ENCODE measurements at places on chromosomes 3 and 15.
A peak's percentile ranks its signal among the peaks of the same experiment; 100 is the strongest.

DNA sequence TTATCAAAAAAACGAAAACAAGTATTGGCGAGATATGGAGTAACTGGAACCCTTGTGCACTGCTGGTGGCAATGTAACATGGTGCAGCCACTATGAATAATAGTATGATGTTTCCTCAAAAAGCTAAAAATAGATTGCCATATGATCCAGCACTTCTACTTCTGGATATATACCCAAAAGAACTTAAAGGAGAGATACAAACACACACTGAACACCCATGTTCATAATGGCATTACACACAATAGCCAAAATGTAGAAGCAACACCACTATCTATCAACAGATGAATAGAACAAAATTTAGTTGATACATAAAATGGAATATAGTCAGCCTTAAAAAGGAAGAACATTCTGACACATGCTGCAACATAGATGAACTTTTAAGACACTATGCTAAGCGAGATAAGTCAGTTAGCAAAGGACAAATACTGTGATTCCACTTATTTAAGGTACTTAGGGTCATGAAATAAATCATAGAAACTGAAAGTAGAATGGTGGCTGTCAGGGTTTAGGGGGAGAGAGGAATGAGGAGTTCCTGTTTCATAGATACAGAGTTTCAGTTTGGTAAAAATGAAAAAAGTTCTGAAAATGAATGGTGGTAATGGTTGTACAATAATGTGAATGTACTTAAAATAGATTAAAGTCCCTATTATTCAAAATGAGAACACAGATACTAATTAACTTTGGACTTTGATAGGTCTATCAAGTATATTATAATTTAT lies 59.4 kb upstream of the IMPG2 start:
- no peak for DNase-seq

DNA sequence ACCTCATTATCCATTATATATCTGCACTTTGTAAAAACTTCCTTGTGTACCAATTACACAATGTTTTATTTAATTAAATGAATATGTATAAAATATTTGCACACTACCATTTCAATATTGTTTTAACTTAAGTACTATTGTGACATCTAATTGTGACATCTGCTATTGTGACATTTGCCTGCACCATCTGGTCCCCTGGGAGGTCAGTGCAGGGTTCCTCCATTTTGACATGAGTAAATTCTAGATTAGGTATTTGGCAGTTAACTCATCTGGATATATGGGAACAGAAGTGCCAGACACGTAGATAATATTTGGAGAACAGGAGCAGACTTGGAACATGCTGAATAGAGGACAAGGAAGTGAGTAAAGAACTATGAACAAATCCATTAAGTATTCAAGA lies 332.1 kb downstream of the VGLL3 start:
- DNase-seq, result no peak

GRCh38 chr3:52242039-52242438 lies 3.1 kb upstream of the TWF2 start:
- no peak for DNase-seq

- no peak for DNase-seq
These were observed 35.8 kb downstream of the MGLL start for GRCh38 chr3:127786353-127787070.

DNA sequence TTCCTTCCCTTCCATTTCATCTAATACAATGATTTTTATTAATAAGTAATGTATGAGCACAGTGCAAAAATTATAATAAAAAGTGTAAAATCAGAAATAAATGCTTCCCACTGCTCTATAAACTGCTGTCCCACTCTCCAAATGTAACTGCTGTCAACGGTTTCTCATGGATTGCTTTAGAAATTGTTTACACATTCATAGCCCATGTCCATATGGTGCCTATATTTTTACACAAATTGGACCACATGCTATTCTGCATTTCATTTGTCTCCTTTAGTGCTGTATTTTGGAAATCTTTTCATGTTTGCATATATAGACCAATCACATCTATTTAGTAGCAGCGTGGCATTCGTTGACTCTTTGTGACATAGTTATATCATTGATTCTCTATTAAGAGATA lies 164.7 kb upstream of the SLCO3A1 start:
- no peak for DNase-seq

- DNase-seq, result no peak
These were observed 39.8 kb downstream of the PCSK6 start for GRCh38 chr15:101449471-101450402.

DNA sequence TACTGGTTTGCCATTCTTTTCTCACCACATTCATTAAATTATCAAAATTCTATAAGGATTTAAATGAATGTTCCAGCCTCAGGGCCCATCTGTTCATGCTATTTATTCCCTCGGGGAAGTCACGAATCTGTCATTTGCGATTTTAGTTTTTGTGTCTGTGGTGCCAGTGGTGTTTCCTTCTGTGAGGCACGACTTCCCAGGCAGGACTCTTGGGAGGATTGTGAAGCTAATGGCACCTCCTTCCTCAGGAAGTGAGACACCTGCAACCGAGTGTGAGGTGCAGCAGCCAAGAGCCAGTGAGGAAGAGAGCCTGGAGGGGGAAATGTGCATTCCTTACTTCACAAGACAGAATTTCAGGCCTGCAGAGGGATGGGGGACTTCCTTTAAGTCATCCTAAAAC lies 24.1 kb downstream of the SV2B start:
- DNase-seq, result no peak

DNA sequence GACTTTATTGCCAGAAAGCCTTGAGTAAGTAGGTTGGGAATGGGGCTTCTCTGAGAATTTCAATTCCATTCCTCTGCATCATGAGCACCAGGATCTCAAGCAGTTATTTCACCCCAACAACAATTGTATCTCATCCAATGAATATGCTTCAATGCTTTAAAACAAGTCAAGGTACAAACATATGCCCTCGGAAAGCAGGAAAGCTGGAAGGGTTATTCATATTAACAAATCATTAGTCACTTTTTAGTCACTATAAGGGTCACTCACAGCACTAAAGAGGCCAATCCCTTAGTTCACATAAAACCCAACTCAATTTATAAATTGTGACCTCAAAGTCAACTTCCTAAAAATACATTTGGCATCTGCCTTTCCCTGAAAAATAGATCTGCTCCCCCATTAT lies 16.2 kb downstream of the MB21D2 start:
- peak; percentile 87 for DNase-seq

DNA sequence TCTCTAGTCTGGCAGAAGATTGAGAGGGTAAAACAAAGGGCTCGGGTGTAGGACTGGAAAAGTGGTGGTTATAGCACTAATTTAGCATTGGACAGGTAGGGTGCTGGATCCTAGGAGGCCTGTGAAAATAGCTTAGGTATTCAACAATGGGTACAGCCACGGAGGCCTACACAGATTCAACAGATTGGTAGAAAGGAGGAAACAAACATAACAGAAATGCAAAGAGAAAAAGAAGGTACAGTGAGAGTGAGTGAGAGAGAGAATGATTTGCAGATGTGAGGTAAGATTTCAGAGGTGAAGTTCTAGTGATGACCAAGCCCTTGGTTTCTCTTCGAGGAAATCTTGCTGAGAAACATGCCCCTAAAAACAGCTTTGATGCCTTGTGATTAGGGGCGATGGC lies 37.9 kb downstream of the ADIPOQ start:
- DNase-seq, result no peak

- DNase-seq, result no peak
These were observed 1427.6 kb downstream of the ZPLD1 start for GRCh38 chr3:103862415-103862814.

DNA sequence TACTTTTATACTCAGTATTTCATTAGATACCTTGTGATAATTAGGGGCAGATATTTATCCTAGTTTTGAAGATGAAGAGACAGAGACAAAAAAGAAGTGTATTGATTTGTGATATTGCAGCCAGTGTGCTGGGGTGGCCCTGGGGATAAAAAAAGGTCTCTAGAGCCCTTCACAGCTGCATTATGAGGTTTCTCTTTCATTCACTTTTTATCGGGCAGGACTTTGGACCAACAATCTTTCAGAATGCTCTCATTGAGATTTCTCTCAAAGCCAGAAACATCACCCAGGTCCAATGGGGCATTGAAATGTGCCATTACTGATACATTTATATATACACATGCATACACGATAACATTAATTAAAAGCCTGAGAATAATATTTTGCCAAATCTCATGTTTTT lies 20.5 kb upstream of the SELENOT start:
- DNase-seq, result no peak

GRCh38 chr15:100350434-100351226 lies 8.9 kb upstream of the ADAMTS17 start:
- no peak for DNase-seq

- DNase-seq, result no peak
These were observed 588 bp upstream of the VIPR1 start for GRCh38 chr3:42501681-42502428.

- no peak for DNase-seq
These were observed 14.6 kb downstream of the HDAC11 start for GRCh38 chr3:13494463-13495350.

GRCh38 chr3:134625885-134626741 lies 24.7 kb downstream of the KY start:
- no peak for DNase-seq

DNA sequence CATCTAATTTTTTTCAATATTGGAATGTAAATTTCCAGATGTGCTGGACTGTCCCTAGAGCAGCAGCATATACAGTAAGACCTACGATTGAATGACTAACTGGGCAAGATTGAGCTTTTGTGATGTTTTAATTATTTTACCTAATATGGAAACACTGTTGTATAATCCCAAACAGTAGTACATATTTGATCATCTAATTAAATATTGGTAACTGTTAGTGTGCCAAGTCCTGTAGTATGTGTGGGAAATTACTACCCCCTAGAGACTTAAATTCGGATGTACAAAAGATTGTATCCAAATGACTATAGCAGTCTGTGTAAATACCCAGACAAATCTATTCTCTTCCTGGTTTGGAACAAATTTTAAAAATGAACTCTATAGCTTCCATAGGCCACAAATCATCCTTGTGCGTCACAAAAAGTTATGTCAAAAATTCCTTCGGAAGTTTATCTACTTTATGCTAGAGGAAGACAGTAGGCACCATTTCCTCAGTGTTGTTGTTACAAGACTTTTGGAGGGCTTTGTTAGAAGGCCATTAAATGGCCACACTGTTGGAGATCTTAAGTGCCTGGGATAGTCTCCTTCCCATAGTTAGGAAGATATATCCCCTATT lies 41.6 kb downstream of the NKIRAS1 start:
- no peak for DNase-seq

DNA sequence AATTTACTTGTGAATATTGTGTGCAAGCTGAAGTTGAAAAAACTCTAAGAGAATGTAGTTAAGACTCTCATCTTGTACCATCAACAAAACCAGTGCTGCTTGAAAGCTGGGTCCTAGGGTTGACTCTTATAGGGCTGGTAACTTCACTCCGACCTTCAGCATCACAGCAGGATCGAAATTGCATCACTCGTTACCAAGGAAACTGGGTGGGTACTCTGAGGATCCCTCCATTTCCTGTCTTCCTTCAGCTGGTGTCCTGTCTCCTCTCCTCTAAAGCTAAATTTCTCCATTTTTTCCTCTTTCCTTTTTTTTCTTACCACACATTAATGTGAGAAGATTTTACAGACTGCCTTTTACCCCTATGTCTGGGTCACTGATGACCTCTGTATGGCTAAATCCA lies 3.0 kb upstream of the APH1B start:
- DNase-seq, result no peak

DNA sequence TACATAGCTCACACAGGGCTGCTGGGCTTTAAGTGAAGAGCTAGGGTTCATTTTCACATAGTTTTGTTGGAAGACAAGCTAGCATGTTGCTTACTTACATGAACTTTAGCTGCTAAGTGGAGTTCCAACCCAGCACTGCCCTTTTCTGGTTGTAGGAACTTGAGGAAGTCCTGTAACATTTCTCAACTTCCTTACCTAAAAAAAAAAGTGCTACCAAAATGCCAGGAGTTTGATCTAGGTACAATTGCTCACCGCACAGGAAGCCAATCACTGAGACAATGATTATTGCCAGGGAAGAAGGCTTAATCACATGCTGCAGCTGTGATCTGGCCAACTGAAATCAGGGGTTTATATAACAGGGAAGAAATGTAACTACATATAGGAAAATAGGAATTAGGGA lies 52.8 kb downstream of the IL12A start:
- DNase-seq, result no peak

DNA sequence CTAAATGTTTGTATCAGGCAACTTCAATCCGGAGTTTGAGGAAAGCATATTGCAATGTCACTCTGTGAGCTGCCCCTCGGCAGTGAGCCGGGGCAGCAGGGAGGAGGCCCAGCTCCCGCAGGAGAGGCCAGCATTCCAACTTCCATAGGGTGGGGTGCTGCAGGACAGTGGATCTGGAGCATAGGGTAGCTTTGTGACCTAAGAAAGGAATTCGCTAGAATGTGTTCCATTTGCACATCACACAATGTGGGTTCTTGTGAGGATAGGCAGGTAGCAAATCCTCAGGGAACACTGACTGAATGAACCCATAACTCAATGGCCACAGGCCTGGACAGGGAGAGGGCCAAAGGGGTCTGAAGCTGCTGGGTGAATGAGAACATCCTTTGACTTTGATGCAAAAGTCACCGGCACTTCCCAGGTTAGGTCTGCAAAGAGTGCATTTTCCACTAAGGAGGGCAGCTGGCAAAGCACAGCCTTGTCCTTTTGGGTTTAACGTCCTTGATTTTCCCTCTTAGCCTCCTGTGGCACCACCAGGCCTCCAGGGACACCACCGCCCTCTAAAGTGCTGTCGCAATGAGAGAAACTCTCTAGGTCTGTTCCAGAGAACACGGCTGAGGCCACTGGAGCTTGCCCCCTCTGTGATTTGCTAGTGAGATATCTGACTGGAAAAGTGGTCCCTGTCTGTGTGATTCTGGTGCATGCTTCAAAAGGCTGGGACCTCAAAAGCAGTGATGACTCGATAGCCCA lies 36.2 kb downstream of the GABRB3 start:
- no peak for DNase-seq

GRCh38 chr3:45123030-45123429 lies 23.1 kb downstream of the CDCP1 start:
- peak; percentile 92 for DNase-seq

- DNase-seq, result no peak
These were observed 9.3 kb downstream of the RFTN1 start for GRCh38 chr3:16504242-16504641.

DNA sequence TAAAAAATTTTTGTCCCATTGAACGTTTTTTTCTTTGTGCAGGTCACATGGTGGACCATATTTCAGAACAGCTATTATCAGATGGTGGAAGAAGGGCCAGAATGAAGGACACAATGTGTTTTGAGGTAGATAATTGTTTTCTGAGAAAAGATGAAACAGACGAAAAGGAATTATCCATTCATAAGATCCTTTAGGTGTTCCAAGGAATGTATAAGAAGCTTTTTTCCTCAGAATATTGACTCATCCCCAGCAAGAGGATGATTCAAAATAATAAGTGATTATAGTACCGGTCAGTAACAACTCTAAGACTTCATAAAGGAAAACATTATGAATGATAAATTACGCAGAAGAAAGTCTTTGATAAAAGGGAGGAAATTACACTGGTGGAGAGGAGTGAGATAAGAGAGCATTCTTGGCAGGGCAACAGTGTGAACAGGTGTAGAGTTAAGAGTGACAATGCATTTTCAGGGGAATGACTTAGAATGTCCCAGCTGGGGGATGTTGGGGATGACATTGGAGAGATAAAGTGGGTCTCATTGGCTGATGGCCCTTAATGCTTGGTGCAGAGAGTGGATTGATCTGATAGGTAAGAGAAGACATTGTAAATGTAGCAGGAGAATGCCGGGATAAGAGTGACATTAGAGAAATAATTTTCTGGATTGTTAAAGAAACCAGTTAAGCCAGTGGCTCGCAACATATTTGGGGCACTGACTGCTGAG lies 27.0 kb upstream of the AQP9 start:
- no peak for DNase-seq

Measured in epithelial cell of proximal tubule (primary cell).